Non-pigmented ciliary epithelial cell (primary cell): ENCODE measurements at places on chromosomes 2 and 18.

GRCh38 chr2:88472811-88473210 lies 20.3 kb upstream of the FOXI3 start:
- no peak for DNase-seq

DNA sequence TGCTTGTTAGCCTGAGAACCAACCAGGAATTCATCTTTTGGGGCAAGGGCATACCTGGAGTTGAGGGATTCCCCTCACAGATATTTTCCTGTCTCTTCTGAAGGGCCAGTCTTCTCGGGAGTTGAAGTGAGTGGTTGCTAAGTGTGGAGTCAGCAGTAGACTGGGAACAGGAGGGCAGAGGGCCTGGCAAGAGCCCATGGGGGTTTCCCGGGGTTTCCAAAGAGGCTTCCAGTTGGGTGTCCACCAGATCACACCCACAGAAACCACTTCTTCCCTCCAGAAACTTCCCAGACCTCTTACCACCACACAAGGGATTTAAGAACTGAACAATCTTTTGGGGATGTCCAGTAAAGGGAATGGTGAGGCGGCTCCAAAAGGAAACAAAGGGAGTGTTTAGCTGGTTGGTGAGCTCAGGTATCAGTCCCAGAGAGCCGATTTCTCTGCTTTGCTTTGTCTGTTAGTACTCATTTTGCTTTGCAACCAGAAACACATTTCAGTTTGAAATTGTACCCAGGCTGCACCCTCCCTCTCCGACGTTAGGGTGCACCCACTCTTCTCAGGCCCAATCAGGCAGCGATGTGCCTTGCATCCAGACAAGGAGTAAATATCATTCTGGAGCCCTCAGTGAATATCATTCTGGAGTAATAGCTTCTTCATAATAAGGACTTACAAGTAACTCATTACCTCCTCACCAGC lies 47.5 kb upstream of the SPATS2L start:
- no peak for DNase-seq

DNA sequence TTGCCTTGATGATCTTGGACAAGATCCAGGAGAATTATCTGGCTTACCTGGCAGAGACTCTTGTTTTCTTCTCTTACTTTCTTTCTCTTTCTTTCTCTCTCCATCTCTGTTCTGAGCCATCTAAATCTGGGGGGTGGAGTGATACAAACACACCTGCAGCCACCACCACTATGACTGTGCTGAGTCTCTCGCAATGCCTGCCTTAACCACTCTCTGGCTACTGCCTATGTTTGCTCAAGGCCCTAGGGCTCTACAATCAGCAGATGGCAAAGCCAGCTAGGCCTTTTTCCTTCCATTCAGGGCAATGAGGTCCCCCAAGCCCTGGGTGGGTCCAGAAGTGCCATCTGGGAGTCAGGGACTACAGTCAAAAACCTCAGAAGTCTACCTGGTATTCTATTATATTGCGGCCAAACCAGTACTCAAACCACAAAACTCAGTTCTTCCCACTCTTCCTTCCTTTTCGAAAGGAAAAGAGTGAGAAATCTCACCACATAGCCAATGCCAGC lies 978.9 kb upstream of the NXPH2 start:
- no peak for DNase-seq

GRCh38 chr2:26646986-26647672 lies 6.0 kb upstream of the CIB4 start:
- no peak for DNase-seq

DNA sequence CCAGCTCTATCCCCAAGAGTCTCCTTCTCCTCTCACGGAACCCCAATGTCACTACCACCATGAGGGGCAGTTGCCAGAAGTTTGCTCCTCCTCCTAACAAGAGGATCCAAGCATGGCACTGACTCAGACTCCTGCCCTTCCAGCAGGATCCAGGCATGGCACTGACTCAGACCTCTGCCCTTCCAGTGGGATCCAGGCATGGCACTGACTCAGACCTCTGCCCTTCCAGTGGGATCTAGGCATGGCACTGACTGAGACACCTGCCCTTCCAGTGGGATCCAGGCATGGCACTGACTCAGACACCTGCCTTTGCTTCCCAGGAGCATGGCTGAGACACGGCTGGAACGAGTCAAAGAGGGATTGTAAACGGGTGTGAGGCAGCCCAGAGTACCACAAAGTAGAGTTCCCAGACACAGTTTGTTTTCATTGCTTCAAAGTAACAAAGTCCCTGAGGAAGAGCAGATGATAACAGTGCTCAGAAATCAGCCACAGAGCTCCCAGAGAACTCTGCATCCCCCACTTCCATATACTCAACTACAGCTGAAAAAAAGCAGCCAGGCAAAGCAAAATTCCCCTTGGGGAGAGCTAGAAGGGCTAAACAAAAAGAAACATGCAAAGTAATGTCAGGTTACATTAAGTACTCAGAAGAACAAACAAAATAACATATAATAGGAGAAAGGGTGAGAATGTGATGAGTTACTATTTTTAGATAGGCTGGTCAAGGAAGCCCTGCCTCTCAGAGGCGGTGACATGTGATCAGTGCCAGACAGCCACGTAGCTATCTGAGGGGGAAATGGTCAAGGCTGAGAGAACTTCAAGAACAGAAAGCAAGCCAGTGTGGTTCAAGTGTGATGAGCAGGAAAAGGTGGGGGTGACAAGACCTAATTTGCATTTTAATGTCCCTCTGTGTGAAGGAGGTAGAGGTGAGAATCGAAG lies 3.0 kb downstream of the BUB1 start:
- DNase-seq: no peak

GRCh38 chr2:64731746-64732145 lies 78.0 kb upstream of the SERTAD2 start:
- DNase-seq: no peak
